ENCODE measurements at places on chromosomes 11 and 22.
A peak's percentile ranks its signal among the peaks of the same experiment; 100 is the strongest.

GRCh38 chr11:94647926-94648325 lies 80.8 kb downstream of the PIWIL4 start:
- DNase-seq: no peak

DNA sequence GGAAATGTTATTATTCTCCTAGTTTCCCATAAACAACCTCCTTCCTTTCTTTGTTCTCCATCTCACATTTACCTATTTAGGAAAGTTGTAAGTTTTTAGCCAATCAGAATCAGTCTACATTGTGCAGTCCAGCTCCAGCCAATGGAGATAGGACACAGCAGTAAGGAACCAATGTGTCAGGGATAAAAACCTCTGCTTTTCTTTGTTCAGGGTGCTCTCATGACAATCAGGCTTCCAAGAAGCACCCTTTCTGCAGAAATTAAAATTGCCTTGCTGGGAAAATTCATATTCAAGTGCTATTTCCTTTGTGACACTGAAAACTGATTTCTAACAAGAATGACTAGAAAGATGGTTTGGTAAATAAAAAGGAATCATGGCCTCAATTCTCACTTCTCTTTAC lies 14.6 kb downstream of the SCGB2A1 start:
- no peak for DNase-seq

DNA sequence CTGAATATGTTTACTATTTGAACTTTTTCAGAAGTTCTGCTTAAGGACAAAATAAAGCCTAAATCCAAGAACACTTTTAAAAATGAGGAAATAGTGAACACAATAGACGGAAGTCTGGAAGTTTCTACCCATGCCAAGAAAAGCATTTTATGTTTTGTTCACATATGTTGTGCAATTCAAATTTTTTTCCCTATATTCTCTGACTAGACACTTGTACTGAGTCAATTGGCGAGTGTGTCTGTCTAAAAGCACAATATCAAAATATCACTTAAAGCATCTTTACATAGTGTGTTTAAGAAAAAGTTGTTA lies 29.2 kb downstream of the INCENP start:
- no peak for DNase-seq

DNA sequence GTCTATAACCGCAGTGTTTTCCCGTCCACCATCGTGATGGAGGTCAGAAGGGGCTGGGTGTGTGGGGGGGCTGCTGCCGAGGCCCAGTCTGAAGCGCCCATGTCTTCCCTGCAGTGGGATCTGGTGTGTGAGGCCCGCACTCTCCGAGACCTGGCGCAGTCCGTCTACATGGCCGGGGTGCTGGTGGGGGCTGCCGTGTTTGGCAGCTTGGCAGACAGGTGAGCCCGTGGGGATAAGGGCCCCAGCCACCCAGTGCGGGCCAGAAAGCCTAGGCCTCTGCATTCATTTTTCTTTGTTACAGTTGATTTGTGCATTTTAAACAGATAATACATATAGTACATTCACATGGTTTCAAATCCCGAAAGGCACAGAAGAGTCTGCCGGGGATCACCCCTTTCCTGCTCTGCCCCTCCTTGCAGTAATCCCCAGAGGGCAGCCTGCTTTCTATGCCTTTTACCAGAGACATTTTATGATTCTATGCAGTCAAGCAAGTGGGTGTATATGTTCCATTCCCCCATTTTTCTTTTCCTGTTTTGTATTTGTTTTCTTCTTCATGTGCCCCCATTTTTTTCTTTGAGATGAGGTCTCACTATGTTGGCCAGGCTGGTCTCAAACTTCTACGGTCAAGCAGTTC lies 32.6 kb downstream of the CAPN1 start:
- peak; percentile 46 for DNase-seq

GRCh38 chr11:66072518-66072917 lies 2.4 kb downstream of the PACS1 start:
- DNase-seq: no peak

DNA sequence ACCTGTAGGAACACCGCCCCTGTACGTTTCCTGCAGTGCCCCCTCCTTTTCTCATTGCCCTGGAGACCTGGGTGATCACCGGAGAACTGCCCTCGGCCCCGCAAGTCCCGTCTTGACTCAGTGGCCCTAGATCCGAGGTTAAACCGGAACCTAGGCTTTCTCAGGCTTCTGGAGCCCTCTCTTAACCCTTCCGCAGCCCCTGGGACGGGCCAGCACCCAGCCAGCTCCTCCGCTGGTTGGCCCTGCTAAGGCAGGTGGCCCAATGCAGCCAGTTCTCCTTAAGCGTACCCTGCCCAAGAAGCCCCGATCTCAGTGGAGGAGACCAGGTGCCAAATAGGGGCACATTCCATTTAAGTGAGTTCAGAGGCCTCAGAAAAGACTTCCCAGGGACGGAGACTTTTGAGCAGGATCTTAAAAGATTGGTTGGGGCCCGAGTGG lies 776 bp downstream of the NLRX1 start:
- peak; percentile 64 for DNase-seq

GRCh38 chr22:38355275-38355674 lies 38.0 kb upstream of the CSNK1E start:
- DNase-seq: no peak

DNA sequence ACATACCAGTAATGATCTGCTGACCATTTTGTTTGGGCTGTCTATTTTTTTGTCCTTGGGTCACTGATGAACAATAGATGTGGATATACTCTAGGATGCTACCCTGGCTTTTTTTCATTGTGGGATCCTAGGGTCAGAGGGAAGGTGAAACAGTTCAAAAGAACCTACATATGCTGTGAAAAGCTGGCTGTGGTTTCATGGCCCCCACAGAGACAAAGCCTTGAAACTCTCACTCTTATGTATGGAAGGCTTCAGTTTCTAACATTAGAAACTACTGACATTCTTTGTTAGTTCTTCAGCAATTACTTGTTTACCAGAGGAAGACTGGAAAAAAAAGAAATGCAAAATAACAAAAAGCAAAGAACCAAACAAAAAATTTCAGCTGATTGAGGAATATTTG lies 250.7 kb downstream of the FAT3 start:
- no peak for DNase-seq

- DNase-seq: no peak
These were observed 688.6 kb downstream of the JRKL start for GRCh38 chr11:97078443-97078842.

DNA sequence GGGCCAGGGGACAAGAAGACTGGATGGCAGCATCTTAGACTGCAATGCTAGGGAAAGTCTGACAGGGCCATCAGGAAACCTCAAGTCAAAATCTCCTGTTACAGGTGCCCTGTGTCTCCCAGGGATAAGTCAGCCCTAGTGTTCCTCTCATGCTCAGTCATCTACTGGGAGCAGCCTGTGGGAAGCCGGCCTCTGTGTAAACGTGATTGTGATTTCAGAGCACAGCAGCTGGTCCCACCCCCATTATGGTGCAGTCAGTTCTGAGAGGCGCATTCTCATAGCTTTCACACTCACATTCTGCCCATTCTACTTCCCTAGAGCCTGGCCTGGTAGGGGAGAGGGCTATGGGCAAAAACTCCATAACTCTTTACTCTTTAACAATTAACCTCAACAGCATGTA lies 7.2 kb upstream of the SLN start:
- no peak for DNase-seq

- no peak for DNase-seq
These were observed 18.7 kb downstream of the ZBED4 start for GRCh38 chr22:49872347-49872746.

GRCh38 chr11:109133159-109133558 lies 288.8 kb upstream of the C11orf87 start:
- DNase-seq: no peak

GRCh38 chr22:24693379-24693778 lies 81.1 kb downstream of the PIWIL3 start:
- DNase-seq: no peak

- no peak for DNase-seq
These were observed 72.3 kb upstream of the GRK3 start for GRCh38 chr22:25492162-25492561.

GRCh38 chr11:45918331-45918941 lies 759 bp upstream of the PEX16 start:
- peak; percentile 70 for DNase-seq

DNA sequence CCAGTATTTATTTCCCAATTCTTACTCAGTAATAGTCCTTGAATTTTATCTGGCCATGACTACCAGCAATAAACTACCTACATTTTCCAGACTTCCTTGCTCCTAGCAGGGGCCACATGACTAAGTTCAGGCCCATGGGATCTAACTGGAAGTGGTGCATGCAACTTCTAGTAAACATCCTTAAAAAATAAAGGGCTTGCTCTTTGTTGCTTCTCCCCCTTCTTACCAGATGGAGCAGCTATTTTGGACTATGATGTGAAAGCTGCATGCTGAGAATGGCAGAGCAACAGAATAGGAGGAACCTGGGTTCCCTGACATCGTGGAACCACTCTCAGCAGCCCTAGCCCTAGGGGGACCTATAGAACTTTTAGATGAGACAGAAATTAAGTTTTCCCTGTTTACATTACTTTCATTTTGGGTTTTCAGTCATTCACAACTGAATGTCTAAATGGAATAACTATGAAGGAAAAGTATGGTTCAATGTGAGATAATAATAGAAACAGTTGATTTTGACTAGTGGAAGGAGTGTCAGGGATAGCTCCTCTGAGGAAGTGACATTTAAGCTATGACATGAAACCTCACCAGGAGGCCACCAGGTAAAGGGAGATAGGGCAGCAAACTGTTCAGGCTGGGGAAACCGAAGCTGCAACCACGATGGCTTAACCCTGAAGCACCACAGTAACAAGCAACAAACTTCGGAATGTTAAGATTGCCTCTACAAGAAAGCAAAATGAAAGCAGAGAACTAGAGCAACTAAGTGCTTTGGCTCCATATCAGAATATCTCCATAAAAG lies 48.9 kb downstream of the PHF21A start:
- DNase-seq: no peak

- no peak for DNase-seq
These were observed 13.1 kb downstream of the USH1C start for GRCh38 chr11:17531071-17531600.

DNA sequence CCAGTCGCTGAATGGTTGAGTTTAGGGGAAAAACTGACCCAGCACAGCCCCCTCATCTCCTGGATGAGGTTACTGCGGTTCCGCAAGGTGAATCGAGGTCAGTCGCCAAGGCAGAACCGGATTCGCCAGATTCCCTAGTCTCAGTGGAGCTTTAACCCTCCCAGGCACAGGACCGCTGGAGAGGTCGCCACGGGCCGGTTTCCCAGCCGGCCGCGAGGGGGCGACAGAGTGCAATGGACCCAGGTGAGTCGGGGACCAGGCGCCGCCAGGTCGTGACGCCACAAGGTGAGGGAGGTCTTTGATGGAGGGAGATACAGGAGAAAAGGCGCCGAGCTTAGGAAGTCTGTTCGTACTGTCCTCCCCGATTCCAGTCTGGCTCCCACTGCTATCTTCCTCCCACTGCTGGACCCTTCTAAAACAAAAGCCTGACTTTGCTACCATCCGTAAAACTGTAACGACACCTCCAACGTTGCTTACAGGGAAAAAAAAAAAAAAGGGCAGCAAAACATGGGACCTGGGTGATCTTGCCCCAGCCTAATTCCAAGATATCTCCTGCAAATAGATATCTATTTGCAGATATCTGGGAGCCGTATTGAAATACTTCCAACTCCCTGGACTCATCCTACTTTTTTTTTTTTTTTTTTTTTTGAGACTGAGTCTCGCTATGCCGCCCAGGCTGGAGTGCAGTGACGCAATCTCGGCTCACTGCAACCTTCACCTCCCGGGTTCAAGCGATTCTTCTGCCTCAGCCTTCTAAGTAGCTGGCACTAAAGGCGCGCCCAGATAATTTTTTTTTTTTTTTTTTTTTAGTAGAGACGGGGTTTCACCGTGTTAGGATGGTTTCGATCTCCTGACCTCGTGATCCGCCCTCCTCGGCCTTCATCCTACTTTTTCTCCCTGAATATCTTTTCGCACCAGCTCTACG lies 1.4 kb upstream of the GGA1 start:
- peak; percentile 88 for DNase-seq

GRCh38 chr11:69311767-69312385 lies 17.9 kb downstream of the MYEOV start:
- peak; percentile 66 for DNase-seq

GRCh38 chr11:19953336-19953735 lies 206.9 kb downstream of the DBX1 start:
- no peak for DNase-seq

- DNase-seq: no peak
These were observed 347.9 kb downstream of the DLG2 start for GRCh38 chr11:85279267-85279666.

GRCh38 chr11:16857186-16857585 lies 118.7 kb downstream of the C11orf58 start:
- DNase-seq: no peak

- no peak for DNase-seq
These were observed 418.8 kb upstream of the LUZP2 start for GRCh38 chr11:24078018-24078417.

- no peak for DNase-seq
These were observed 20.5 kb downstream of the RRM1 start for GRCh38 chr11:4115128-4115527.

DNA sequence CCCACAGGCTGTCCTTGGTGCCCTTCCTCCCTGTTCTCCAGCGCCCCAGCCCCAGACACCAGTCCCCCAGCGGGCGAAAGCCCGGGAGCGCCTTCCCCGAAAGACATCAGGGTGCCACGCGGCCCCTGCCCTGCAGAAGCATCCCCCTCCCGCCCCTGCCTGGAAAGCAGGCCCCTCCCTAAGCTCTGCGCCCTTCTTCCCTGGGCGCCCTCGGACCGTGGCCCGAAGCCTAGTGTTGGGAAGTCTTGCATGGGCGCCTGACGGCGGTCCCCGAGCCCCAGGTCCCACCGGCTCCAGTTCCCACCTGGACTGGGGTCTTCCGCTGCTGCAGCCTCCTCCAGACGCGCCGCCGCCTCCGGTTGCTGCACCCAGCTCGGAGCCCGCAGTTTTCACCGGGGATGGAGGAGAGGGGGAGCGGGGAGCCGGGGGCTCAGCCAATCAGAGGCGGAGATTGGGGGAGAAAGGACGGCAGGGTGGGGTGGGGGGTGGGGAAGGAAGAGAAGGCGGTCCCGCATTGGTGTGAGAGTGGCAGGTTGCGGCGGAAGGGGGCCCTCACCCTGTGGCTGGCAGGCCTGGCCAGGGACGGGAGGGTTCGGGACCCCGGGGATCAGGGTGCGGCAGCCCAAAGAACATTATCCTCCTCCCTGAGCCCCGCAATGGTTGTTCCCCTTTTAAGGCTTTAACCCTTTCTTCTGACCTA lies at the start of gene THY1:
TSS of gene THY1 (minus strand) at position 364 of the 700 bp plus-strand sequence. CDS start 2,267 bp downstream, outside the sequence.
- DNase-seq: peak; percentile 85

DNA sequence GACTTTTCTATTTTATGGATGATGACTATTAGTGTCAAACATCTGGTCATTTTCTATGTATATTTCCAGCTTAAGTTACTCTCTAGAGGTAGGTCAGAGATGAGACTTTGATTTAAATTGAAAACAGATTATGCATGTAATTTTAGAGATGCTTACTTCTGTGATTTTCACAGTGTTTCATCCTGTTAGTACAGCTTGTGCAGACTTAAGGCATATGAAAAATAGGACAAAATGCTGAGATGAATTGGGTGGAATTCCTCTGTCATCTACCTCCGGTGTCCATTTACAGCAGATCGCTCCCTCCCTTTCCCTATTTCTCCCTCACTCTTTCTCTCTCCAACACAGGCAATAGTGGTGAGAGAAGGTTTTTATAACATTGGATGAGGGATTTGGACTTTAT lies 14.1 kb downstream of the JAM3 start:
- no peak for DNase-seq

- no peak for DNase-seq
These were observed 10.7 kb upstream of the TBX1 start for GRCh38 chr22:19749876-19750275.

GRCh38 chr11:117072517-117073461 lies 25.4 kb downstream of the SIK3 start:
- DNase-seq: no peak

GRCh38 chr22:29907753-29908515 lies 25.0 kb downstream of the MTMR3 start:
- no peak for DNase-seq
